ENCODE measurements at places on chromosomes 2 and 18.

GRCh38 chr2:196372811-196373664, 201.7 kb upstream of the STK17B start:
- no peak for DNase-seq

GRCh38 chr2:237280939-237281338, 133.0 kb downstream of the COL6A3 start:
- no peak for DNase-seq

GRCh38 chr18:2312440-2312839, 258.9 kb downstream of the METTL4 start:
- no peak for DNase-seq

DNA sequence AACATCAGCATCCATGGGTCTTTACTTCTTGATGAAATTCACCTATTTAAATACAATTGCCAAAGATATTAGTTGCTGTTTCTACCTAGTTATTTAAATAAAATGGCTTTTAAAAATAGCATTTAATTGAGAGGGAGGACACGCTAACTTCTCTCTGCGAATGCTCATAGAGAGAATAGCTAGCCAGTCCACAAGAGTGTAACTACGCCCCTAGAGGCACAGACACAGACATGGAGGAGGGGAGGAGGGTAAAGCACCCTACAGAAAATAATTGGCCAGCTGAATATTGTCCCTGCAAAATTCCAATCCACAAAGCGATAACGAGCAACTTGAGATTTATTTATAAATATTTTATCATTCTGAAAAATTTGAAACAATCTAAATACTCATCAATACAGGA, 97.0 kb upstream of the PAPOLG start:
- DNase-seq = no peak

DNA sequence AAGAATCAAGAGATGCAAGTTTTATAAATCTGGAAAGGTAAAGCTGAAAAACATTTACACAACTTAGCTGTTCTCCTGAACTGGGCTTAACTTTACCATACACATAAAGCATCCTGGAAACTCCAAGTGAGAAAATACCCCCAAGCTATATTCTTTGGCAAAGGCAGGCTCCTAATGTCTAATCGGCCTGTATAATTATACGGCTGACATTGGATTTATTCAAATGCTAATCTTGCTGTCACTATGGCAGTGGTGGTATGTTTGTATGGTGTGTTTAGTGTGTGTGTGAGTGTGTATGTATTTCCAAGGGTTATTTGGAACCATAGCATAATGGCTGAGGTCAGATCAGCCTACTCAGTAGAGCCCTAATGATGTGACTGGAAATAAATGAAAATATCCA, 1031.8 kb upstream of the ZEB2 start:
- no peak for DNase-seq

GRCh38 chr2:207503234-207503633, 26.5 kb upstream of the CREB1 start:
- DNase-seq = no peak

- DNase-seq = no peak
Observed at GRCh38 chr2:66464930-66465637, 30.2 kb downstream of the MEIS1 start.

Data from GOT3 (cell line).